CD8-positive, alpha-beta memory T cell (primary cell): ENCODE measurements at places on chromosomes 4 and X.

- H3K27ac ChIP-seq = peak within 1 kb of the TSS; percentile 89
- no peaks in the 10 kb centered on the region for H3K27me3 ChIP-seq
- no peaks in the 10 kb centered on the region for H3K36me3 ChIP-seq
- DNase-seq = no peak
- peak within 1 kb of the TSS; percentile 58 for H3K4me3 ChIP-seq
Measured at GRCh38 chr4:2261853-2262144, at the start of gene MXD4. MXD4 (minus strand) TSS chr4:2262109; CDS start chr4:2261980, 129 bp downstream.

- H3K27me3 ChIP-seq = no peaks in the 10 kb centered on the region
- H3K36me3 ChIP-seq = peaks cover 7% of the 10 kb centered on the region
- no peak for DNase-seq
- H3K27ac ChIP-seq = no peak overlapping the region
- H3K4me1 ChIP-seq = no peaks in the 10 kb centered on the region
Measured at GRCh38 chr4:102878901-102879300, 10.1 kb downstream of the CISD2 start.

DNA sequence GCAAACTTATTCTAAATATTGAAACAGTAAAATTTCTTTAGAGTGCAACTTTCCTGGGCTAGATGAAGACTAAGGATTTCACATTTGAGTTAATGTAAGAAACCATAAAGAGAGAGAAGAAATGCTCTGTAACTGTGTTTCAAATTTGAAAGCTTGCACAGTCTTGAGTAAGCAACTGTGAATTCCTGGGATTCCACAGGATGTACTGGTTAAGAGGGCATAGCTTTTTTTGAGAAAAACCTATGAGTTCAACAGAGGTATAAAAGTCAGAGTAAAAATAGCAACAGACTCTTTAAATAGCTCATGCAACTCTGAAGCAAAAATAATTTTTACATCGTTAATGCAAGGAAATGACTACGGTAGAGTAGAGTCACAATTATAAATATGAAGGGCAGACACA lies 25.5 kb downstream of the ZNF330 start:
- DNase-seq = no peak
- no peak overlapping the region for H3K27ac ChIP-seq
- H3K27me3 ChIP-seq = no peaks in the 10 kb centered on the region
- no peaks in the 10 kb centered on the region for H3K4me1 ChIP-seq
- H3K36me3 ChIP-seq = no peaks in the 10 kb centered on the region

- H3K4me3 ChIP-seq = no peak overlapping the region
- H3K4me1 ChIP-seq = no peaks in the 10 kb centered on the region
- no peak overlapping the region for H3K27ac ChIP-seq
- no peak for DNase-seq
- H3K27me3 ChIP-seq = no peaks in the 10 kb centered on the region
Measured at GRCh38 chr4:123835831-123836590, 439.4 kb downstream of the SPRY1 start.

- H3K4me1 ChIP-seq = no peaks in the 10 kb centered on the region
- no peak for DNase-seq
- no peak overlapping the region for H3K4me3 ChIP-seq
- no peaks in the 10 kb centered on the region for H3K27me3 ChIP-seq
- no peaks in the 10 kb centered on the region for H3K36me3 ChIP-seq
Measured at GRCh38 chr4:18734405-18734804, 712.9 kb upstream of the LCORL start.

GRCh38 chr4:111718763-111719559 lies 426.3 kb upstream of the FAM241A start:
- no peaks in the 10 kb centered on the region for H3K36me3 ChIP-seq
- H3K27me3 ChIP-seq = no peaks in the 10 kb centered on the region
- H3K4me1 ChIP-seq = no peaks in the 10 kb centered on the region
- no peak overlapping the region for H3K27ac ChIP-seq
- no peak overlapping the region for H3K4me3 ChIP-seq
